ENCODE measurements at places on chromosomes 6 and 20.

DNA sequence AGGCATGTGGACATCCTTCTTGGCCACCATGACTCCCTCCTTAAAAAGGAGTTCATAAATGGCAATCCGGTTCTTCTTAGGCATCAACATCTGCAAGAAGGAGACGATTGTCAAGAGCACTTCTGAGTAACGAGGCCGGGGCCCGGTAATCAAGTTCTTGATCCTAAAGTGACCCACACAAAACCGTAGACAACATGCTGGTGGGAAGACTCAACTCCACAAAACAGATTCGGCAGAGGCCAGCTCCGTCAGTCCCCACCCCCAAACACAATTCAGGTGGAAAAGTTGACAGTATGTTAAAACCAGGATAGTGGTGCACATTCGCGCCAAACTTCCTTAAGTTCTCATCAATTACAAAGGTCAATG, 754 bp downstream of the RPS10 start:
- DNase-seq, result no peak

GRCh38 chr6:156634951-156635371, 142.2 kb upstream of the ARID1B start:
- DNase-seq, result no peak

GRCh38 chr6:166619912-166620311, 7.1 kb downstream of the RPS6KA2 start:
- no peak for DNase-seq

DNA sequence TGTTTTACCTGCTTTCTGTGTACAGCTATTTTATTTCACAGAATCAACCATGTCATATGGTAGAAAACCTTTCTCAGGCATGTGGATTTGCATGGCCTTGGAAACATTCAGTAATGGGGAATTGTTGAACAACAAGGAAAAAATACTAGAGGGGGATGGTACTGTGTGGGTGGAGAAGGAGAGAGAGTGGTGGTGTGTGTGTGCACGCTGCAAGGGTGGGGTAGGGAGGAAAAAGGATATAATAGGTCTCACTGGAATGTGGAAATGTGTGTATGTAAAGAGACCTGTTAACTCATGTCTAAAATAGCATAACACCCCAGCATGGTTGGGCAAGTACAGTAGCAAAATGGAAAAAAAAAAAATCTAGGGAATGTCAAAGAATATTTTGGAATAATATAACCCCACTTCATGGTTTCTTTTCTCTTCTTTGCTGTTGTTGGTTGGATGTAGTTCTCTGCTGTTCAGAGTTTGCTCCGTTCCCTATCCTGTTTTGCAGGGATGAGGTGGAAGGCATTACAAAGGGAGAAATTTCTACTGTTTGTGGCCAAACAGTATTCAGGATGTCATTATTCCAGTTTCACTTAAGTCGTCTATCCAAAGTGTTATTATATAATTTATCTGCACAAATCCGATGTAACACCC, 93.9 kb upstream of the CITED2 start:
- DNase-seq, result no peak

- DNase-seq, result no peak
These were observed 41.5 kb upstream of the ZNFX1 start for GRCh38 chr20:49319208-49319809.

- DNase-seq, result no peak
These were observed 16.6 kb upstream of the PI16 start for GRCh38 chr6:36937896-36938295.
